ENCODE measurements at places on chromosomes 3 and 15.

DNA sequence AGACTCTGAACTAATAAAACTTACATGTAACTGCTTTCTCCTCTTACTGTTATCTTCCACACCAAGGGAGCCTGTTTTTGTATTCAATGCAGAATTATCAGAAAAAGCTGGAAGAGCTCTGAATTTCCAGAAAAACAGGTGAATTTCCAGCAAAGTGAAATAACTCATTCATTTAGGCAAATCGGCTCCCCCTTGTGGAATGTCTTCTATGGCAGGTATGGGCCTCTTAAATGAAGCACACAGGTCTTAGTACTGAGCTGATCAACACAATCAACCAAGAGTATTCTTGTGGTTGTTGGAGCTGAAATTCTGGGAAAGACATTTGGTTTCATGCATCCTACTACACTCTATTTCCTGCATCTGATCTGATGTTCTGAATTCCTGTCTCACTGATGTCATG, 31.0 kb upstream of the PTPRG start:
- DNase-seq, result no peak

GRCh38 chr3:69948246-69948862, 51.2 kb upstream of the SAMMSON start:
- DNase-seq, result no peak

DNA sequence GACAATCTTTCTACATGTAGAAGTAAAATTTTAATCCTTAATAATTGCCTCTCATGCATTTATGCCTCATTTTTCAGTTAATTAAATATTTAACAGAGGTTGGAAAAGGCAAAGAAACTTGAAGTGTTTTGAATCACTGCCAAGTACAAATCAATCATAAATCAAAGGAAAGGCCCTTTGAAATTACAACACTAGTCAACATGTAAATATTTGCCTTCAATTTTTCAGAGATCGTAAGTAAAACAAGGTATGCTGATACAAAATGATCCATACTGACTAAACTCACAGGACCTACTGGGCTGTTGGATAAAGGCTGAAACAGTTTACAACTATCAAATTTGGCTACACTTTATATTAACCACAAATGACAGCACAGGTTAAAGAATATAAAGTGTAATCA, 33.9 kb downstream of the ZBBX start:
- DNase-seq, result no peak

- DNase-seq, result no peak
Measured at GRCh38 chr3:46399557-46399956, 7.3 kb downstream of the CCR5AS start.

Data from T-helper 9 cell (primary cell).